ENCODE measurements at places on chromosomes 6 and 20.

GRCh38 chr20:15823718-15824117 is 749.5 kb downstream of the KIF16B start:
- no peak for DNase-seq

- DNase-seq, result no peak
These were observed 132.6 kb upstream of the RIN2 start for GRCh38 chr20:19625426-19625825.

GRCh38 chr6:32194825-32195651 is 2.6 kb upstream of the GPSM3 start:
- no peak for DNase-seq

DNA sequence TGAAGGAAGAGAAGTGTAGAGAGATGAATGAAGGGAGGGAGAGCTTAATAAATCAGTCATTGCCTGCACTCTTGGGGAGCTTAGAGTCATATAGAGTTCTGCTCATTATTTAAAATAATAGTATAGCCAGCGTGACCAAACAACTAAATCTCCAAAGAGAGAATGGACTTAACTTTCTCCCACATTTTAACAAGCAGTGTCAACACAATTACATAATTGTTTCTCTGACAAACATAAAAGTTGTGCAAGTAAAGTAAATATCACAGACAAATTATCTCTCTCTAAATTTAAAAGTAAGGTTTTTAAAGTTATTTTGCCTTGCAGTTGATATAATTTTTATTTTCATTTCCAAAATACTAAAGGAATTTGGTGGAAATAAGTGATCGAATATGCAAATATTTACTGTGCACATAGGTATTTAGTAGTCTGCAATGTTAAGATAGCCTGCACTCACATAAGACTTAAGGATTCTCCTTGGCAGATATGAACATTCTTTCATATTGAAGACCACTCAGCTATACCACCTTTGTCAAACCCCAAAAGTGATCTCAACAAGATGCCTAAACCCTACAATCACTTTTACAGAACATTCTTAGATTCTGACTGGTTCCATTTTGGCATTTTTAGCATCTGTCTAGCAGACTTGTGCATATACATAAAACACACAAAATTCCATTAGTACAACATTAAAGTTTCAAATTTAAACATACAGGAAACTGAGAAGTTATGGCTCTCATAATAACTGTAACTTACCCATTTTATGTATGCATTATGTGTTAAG is 67.7 kb downstream of the KIF6 start:
- DNase-seq, result no peak

- no peak for DNase-seq
These were observed 5.3 kb upstream of the RPF2 start for GRCh38 chr6:110976575-110976974.

Measured in activated T-helper 1 cell treated with anti-CD3 and anti-CD28 coated beads, Interleukin-2, amount 50 U/mL, for 16 hours (primary cell).